ENCODE measurements at places on chromosomes 4 and X.

DNA sequence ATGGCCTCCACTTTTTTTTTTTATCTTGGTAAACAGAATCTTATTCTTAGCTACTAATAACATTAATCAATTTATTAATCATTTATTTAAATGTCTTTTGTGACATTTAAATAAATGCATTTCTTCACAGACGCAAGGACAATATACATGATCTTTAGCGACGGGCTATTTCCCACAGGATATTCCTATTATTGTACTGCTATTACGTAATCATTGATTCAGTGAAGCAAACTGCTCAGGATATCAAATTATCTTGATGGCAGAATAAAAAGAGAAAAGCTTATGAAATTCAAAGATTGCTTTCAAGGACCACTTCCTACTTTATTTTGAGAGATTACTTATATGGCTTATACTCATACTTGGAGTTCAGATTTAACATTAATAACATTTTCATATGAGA lies 114.1 kb downstream of the FAM9B start:
- no peak for DNase-seq

DNA sequence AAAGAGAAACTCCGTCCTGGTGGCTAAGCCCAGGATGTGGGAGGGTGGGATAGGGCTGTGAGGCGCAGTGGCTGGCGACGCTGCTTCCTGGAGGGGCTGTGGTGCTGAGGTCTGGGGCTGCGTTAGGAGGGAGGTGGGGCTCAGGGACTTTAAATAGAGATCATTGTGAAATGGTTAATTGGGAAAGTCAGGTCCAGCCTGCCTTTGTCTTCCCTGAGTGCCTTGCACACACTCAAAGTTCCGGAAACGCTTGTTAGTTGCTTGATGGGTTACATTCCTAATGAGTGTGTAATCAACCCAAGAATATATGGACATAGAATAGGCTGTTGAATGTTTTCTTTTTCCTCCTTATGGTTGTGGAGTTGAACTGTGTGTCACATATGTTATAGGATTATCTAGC lies 55.7 kb upstream of the CLDN34 start:
- DNase-seq, result no peak

GRCh38 chr4:38891051-38891983 lies 23.7 kb downstream of the FAM114A1 start:
- DNase-seq, result no peak

DNA sequence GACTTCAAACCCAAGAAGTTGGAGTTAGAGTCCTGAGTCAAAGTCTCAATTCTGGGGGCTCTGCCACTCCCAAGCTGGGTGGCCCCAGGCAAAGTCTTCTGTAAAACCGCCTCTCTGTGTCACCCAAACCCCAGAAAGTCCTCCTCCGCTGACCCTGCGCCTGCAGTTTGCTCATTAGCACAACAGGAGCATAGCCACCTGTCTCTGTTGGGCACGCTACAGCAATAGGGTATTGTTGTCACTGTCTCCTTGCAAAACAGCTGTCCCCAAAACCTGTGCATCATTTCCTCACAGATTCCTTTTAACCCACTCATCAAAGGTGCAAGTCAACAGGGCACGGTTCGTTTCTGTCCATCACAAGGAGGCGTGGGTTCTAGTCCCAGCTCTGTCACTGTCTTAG lies 8.0 kb upstream of the DGAT2L6 start:
- DNase-seq, result no peak

DNA sequence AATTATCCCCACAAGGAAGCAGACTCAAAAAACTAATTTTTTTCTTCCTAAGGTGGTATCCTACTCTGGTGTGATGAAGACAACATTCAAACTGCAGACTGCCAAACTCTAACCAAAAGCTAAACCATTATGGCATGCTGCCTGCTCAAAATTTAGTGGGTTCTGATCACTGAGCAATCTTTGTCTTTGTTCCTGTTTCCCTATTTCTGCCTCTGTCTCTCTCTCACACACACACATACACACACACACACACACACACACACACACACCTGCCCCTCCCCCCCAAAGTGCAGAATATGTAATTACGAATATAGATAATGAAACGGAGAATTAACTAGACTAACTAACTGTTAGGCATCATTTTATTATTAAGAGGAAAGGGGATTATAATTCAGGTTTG lies 1278.6 kb downstream of the PCDH7 start:
- DNase-seq, result no peak

DNA sequence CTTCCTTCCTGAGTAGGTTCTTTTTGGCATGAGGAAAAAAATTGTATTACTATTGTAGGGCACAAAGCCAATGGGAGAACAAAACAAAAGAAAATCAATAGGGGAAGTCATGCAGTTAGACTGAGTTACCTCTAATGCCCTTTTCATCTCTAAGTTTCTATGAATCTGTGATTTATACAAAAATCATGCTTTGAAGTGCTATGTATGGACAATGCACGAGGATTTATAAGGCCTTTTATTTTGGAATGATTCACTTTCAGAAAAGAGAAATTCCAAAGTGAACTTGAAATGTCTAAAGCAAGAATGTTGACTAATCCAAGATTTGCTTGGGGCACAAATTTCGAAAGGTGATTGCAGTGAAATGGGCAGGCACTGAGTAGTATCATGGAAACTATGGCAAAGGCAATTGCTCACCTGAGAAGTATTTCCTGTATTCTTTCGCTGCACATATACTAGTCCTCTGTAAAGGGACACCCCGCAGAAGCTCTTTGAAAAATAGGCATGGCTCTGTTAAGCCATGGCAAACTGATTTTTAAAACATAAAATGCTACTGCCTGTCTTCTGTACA lies 52.8 kb downstream of the ADGRG4 start:
- DNase-seq, result no peak

DNA sequence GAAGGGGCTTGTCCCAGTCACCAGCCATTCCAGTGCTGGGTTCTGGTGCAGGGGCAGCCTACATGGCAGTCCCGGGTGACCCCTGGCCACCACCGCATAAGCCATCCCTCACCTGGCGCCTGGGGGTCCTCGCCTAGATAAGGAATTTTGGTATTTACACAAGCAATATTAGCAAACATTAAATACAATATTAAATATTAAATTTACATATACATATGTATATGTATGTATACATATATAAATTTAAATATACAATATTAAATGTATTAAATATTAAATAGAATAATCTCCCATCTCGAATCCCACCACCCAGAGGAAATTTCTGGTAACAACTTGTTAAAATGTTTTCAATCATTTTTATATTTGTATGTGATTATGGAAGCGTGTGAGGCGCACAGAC lies 104.6 kb upstream of the AFAP1 start:
- DNase-seq, result no peak

DNA sequence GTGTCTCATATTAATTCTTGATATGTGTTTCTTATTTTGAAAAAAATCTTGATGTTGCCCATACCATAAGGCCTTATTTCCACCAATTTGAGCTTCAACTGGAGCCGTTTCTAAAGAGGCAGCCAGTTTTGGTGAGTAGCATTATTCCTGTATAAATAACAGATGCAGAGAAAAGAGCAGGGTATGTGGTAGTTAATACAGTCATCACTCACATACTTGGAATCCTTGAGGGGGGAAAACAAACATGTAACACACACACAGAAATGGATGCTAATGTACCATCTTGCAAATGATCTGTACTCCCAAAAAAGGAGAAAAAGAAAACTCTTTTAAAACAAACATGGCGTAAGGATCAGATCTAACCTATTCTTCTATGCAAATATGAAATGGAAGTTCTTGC lies 389.7 kb downstream of the GPM6A start:
- DNase-seq, result no peak

DNA sequence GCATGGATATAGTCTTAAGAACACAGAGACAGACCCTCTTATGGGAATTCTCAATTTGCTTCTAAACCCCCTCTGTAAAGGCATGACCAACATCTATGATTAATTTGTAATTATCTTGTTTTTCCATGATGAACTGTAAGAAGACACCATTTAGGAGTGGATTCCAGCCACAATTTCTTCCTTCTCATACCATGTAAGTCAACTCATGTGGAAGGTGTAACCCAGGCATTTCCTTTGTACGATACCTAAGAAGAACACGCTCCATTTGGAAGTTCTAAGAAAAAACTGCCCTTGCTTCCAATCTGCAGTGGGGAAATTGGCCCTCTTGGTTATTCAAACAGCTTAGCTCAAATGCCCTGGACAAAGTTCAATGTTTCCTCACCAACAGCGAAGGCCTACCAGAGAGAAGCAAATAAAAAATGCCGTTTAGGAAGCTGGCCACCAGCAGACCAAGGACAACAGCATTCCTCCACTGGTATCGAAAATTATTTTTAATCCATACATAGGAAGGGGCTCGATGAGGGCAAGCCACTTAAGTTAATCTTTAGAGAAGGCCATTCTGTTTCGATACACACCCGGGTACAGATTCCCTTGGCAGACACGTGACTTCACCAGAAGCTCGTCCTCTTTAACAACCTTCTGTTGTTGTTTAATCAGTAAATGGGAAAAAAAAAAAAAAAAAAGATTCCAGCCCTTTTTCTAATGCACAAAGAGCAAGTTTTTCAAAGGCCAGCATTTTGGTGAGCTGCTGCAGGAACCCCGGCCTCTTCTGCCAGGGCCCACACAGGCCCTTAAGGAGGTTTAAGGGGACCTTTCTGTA lies 2.6 kb downstream of the DHRSX start:
- no peak for DNase-seq

- peak; percentile 37 for DNase-seq
Measured at GRCh38 chr4:109978704-109979454, 66.2 kb downstream of the EGF start.

- no peak for DNase-seq
Measured at GRCh38 chrX:10173331-10173900, 16.6 kb downstream of the CLCN4 start.

- no peak for DNase-seq
Measured at GRCh38 chr4:176001151-176002006, 64.3 kb upstream of the WDR17 start.

GRCh38 chr4:98929341-98930267 lies 671 bp upstream of the EIF4E start:
- DNase-seq, result peak; percentile 99

DNA sequence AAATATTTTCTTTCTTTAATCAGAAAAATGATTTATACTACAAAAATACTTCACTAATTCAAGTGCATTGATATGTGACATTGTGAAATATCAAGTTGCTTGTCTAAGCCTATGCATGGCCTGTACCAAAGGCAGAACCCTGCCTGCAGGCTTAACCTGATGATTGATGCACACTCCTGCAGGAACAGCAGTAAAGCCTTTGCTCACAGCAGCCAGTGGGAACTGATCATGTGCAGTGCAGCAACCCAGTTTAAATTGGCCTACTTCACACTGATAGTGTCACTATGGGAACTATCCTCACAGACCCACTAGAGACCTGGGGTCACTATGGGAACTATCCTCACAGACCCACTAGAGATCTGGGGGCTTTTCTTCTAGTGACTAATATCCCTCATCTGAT lies 603.8 kb downstream of the RAPGEF2 start:
- no peak for DNase-seq

DNA sequence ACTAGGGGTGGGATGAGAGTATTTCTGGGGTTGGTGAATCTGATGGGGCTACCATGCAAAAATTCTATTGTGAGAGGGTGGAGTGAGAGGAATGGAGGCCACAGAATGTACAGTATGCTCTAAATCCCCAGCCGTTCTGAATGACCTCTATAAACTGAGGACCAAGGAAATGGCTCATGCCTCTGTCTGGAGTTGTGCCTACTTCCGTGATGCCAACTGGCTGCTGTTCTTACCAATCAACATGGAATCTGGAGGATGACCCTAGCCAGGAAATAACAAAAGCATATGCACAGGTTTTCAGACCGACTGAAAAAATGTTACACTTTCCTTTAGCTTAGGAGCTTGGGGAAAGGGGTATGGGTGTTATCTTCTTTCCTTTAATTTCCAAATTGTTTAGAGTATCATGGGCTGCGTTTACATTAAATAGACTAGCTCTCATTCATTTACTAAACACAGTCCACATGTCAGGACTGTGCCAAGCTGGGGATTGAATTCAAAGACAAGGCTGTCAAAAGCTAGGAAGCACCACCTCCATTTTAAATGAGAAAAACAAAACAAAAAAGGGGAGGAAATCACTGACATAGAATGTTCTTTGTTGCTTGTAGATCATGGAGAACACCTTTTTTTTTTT lies 20.2 kb upstream of the CCKAR start:
- DNase-seq, result no peak

GRCh38 chr4:119493419-119493818 lies 135.2 kb downstream of the PDE5A start:
- peak; percentile 3 for DNase-seq

GRCh38 chr4:34181891-34182290 lies 2062.4 kb downstream of the ARAP2 start:
- DNase-seq, result no peak

DNA sequence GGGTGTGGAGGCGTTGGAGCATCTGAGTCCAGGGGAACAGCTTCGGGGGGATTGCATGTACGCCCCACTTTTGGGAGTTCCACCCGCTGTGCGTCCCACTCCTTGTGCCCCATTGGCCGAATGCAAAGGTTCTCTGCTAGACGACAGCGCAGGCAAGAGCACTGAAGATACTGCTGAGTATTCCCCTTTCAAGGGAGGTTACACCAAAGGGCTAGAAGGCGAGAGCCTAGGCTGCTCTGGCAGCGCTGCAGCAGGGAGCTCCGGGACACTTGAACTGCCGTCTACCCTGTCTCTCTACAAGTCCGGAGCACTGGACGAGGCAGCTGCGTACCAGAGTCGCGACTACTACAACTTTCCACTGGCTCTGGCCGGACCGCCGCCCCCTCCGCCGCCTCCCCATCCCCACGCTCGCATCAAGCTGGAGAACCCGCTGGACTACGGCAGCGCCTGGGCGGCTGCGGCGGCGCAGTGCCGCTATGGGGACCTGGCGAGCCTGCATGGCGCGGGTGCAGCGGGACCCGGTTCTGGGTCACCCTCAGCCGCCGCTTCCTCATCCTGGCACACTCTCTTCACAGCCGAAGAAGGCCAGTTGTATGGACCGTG lies 2.2 kb downstream of the AR start:
- peak; percentile 23 for DNase-seq

DNA sequence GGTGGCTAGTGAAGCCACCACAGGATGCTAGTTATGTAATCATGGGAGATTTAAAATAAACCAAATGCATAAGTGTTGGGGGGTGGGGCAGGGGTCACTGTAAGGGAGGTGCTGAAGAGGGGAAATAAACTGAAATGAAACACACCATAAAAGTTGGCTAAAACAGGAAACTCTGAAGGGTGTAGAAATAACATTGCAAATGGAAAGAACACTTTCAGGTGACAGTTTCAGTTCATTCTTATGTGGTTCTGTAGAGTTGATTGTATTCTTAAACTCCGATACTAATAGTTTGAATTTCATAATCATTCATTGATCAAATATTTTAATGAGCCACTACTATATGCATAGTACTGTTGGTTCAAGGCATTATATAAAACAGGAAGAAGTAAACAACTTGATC lies 80.1 kb downstream of the HDAC8 start:
- DNase-seq, result peak; percentile 0

DNA sequence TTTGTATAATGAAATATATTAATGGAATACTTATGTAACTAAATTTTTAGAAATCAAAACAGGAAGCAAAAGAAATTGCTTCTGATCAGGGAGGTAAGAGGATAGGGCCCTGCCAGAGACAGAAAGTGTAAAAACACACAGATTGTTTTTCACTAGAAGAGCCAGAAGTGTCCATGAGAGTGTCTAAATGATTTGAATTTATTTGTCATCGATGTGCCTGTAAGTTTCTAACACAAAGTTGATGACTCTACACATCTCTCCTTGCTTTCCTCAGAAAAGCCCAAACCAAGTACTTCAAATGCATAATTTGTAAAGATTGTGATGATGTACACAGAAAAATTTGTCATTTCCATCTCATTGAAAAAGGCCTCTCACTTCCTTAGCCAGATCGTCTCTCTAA lies 80.6 kb downstream of the TMEM156 start:
- no peak for DNase-seq

- DNase-seq, result no peak
Measured at GRCh38 chr4:159035570-159035969, 67.3 kb upstream of the RAPGEF2 start.

GRCh38 chr4:5797866-5798265 lies 86.9 kb downstream of the EVC start:
- no peak for DNase-seq

Measured in inflammatory macrophage treated with lipopolysaccharide for 4 hours (primary cell).